ENCODE measurements at places on chromosomes 12 and 14. TPM values are rescaled to one million over a fixed set of nuclear protein-coding genes. Genes with fewer than 3 reads are reported as not detected.

BMAL2 gene
- total RNA-seq = 3.7 TPM

DNA sequence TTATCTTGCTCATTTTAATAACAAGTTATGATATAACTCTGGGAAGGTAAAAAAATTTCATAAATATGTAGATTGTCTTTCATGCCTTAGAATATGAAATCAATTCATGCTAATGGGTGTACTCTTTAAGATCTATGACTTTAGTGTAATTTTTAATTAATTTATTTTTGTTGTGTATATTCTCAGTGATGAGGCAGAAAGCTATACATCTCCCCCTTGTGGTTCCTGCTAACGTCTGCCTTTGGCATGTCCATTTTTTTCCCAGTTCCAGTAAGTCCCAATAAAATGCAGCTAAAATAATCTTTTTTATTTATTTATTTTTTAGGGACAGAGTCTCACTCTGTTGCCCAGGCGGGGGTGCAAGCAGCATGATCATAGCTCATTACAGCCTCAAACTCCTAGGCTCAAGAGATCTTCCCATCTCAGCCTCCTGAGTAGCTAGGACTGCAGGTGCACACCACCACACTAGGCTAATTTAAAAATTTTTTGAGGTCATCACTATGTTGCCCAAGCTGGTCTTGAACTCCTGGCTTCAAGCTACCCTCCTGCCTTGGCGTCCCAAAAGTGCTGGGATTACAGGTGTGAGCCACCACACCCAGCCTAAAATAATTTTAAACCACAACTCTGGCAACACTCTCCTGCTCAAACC, 3.3 kb upstream of the CHURC1 start:
- no peaks in the 10 kb centered on the region for H3K36me3 ChIP-seq
- no peaks in the 10 kb centered on the region for H3K27me3 ChIP-seq
- no peak for DNase-seq
- H3K27ac ChIP-seq = no peak overlapping the region

- no peaks in the 10 kb centered on the region for H3K36me3 ChIP-seq
- no peak for DNase-seq
- H3K27me3 ChIP-seq = peaks cover 56% of the 10 kb centered on the region
- H3K4me1 ChIP-seq = peaks cover 39% of the 10 kb centered on the region
- peak overlapping the region; percentile 64 for H3K4me3 ChIP-seq
- H3K27ac ChIP-seq = peak overlapping the region; percentile 87
Observed at GRCh38 chr12:114404926-114405518, 922 bp downstream of the TBX5 start.

ARHGEF40 gene
- total RNA-seq = 14.3 TPM

NYNRIN gene
- 4.2 TPM for total RNA-seq

LMO3 gene
- total RNA-seq = 1.8 TPM

KLRC3 gene
- total RNA-seq = not detected

DNA sequence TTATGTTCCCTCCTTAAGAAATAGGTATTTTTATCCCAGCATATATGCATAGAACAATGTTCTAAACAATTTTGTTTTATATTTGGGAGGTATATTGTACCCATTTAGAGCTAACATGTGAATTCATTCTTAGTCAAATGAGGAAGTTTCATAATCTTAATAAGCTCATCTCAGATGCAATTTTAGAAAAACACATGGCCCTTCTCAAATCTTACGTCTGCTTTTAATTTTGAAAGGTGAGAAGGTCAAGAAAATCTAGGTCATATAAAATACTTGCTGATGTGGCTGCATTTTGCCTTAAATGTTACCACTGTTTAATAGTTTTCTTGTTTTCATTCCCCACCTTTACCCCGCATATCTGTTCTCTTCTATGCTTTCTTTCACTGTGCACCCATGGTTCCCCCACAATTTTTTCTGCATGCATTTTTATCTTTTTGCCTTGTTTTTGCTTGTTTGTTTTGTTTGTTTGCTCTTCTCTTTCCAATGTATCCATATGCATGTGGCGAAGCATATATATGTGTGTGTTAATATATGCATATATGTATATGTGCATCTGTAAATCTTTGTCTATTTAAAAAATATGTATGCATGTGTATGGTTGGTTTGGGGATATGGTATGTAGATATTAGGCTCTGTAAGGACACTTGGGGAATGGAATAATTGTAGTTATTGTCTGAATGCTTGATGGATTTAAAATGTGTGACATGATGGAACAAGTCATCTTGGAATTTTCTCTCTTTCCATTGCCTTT, 317.1 kb downstream of the BCAT1 start:
- H3K36me3 ChIP-seq = no peaks in the 10 kb centered on the region
- H3K4me3 ChIP-seq = no peak overlapping the region

TSHR gene
- not detected for total RNA-seq

CEBPE gene
- total RNA-seq = not detected

DNA sequence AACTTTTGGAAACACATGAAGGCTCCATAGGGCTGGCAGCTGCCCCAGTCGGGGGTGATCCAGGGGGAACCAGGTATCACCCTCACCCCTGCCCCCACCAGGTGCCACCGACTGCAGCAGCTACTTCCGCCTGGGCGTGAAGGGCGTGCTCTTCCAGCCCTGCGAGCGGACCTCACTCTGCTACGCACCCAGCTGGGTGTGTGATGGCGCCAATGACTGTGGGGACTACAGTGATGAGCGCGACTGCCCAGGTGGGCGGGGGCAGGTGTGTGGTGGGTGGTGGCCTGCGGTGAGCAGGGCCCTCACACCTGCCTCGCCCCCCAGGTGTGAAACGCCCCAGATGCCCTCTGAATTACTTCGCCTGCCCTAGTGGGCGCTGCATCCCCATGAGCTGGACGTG, 22.3 kb upstream of the NXPH4 start:
- DNase-seq = no peak
- no peaks in the 10 kb centered on the region for H3K27me3 ChIP-seq
- H3K36me3 ChIP-seq = peaks cover 89% of the 10 kb centered on the region
- peaks cover 13% of the 10 kb centered on the region for H3K4me1 ChIP-seq

DNA sequence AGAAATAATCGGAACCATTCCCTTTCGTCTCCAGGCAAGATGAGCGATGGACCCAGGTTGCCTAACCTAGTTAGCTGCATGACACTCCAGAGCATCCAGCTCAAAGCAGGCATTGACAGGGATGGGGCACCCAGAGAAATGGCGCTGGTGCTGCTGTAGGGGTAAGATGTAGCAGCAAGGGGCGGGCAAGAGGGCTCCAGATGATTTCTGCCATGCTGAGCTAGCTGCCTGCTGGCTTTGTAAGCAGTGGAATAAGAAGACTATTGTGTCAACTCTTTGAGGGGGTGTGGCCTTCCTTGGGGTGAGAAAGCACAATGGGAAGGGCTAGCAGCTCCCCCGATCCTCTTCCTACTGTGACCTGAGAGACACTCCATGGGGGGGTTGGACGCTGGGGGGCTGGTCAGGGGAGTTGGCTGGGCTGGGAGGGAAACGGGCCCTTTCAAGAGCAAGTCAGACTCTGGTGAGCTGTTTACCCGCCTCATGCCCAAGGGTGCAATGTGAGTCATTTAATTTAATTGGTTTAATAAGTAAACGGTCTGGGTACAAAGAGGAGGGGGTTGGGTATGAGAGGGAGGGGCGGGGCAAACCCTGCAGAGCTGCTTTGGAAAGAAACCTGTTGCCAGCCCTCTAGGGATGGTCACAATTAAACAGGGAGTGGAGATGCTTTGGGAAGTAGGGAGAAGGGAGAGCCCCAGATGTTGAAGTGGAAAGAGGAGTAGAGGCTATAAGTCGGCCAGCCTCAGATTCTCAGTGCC, 50.5 kb downstream of the B4GALNT3 start:
- DNase-seq = no peak
- H3K4me3 ChIP-seq = no peak overlapping the region
- H3K27me3 ChIP-seq = no peaks in the 10 kb centered on the region
- no peak overlapping the region for H3K27ac ChIP-seq

LALBA gene
- not detected for total RNA-seq

DNA sequence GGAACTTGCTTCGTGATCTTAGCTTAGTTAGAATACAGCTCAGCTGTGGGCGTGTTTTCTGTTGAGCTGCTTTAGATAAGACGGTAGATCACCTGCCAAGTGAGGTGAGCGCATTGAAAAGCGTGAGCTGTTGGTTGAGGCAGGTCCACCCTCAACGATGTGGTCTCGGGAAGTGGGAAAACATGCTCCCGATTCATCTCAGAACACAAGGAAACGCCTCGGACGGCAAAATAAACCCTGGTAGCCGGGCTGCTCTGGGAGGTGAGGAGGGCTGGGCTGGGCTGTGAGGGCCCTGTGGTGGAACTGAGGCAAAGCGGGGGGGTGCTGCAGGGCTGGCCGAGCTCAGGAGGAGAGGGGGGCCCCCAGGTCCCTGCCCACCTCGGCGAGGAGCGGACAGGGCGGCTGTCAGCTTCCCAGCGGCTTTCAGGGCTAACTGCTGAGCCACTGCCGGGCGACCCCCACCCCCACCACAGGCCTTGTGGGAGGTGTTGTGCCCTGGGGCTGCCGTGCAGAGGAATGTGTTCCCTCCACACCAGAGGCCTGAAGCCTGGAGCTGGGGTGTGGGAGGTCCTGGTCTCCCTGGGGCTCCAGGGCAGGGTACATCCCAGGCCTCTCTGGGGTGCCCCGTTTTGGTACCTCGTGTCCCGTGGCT, 30.7 kb downstream of the NOC4L start:
- H3K4me1 ChIP-seq = no peaks in the 10 kb centered on the region
- peaks cover 89% of the 10 kb centered on the region for H3K27me3 ChIP-seq
- H3K27ac ChIP-seq = no peak overlapping the region
- no peak overlapping the region for H3K4me3 ChIP-seq

DNA sequence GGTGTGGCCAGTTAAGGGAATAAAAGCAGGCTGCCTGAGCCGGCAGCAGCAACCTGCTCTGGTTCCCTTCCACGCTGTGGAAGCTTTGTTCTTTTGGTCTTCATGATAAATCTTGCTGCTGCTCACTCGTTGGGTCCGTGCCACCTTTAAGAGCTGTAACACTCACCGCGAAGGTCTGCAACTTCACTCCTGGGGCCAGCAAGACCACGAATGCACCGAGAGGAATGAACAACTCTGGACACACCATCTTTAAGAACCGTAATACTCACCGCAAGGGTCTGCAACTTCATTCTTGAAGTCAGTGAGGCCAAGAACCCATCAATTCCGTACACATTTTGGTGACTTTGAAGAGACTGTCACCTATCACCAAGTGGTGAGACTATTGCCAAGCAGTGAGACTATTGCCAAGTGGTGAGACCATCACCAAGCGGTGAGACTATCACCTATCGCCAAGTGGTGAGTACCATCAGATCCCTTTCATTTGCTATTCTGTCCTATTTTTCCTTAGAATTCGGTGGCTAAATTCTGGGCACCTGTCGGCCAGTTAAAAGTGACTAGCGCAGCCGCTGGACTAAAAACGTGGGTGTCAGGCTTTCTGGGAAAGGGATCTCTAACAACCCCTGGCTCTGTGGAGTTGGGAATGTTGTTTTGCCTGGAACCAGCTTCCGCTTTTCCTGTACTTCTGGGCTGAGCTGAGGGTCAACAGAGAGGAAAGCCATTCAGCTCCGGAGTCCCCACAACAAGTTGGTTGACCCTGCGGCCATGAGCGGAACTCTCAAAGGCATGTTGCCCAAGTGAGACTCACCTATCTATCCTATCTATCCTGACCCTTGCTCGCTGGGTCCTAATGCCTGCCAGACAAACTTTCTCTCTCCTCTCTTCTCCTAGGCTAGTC, at the start of gene DHRS2:
Gene DHRS2, plus strand, starts transcription at position 48 of the 895 bp plus-strand sequence. CDS start 2,501 bp downstream, outside the sequence.
- H3K4me1 ChIP-seq = no peaks in the 10 kb centered on the region
- DNase-seq = no peak
- no peak within 1 kb of the TSS for H3K4me3 ChIP-seq

GRCh38 chr12:129610601-129611120, 293.2 kb downstream of the TMEM132D start:
- H3K4me1 ChIP-seq = no peaks in the 10 kb centered on the region
- no peak overlapping the region for H3K27ac ChIP-seq
- no peaks in the 10 kb centered on the region for H3K27me3 ChIP-seq
- no peak for DNase-seq
- no peaks in the 10 kb centered on the region for H3K36me3 ChIP-seq
- H3K4me3 ChIP-seq = no peak overlapping the region

- no peak for DNase-seq
- H3K4me1 ChIP-seq = no peaks in the 10 kb centered on the region
- no peak overlapping the region for H3K4me3 ChIP-seq
- H3K36me3 ChIP-seq = no peaks in the 10 kb centered on the region
- no peak overlapping the region for H3K27ac ChIP-seq
Observed at GRCh38 chr12:131274906-131275305, 321.2 kb downstream of the ADGRD1 start.

PAX9 gene
- not detected for total RNA-seq

GRCh38 chr12:123808167-123808566, 46.1 kb downstream of the DNAH10 start:
- no peak overlapping the region for H3K27ac ChIP-seq
- no peaks in the 10 kb centered on the region for H3K27me3 ChIP-seq
- no peaks in the 10 kb centered on the region for H3K36me3 ChIP-seq
- DNase-seq = no peak
- H3K4me3 ChIP-seq = no peak overlapping the region
- no peaks in the 10 kb centered on the region for H3K4me1 ChIP-seq

DNA sequence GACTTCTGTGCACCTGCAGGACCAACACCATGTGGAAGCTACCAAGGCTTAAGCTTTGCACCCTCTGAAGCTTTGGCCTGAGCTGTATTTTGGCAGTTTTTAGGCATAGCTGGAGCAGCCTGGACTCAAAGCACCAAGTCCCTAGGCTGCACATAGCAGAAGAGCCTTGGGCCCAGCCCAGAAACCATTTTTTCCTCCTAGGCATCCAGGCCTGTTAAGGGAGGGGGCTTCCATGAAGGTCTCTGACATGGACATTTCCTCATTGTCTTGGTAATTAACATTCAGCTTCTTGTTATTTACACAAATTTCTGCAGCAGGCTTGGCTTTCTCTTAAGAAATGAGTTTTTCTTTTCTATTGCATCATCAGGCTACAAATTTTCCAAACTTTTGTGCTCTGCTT, 475.8 kb upstream of the FLRT2 start:
- no peak for DNase-seq
- H3K27ac ChIP-seq = no peak overlapping the region
- H3K4me3 ChIP-seq = no peak overlapping the region
- H3K4me1 ChIP-seq = no peaks in the 10 kb centered on the region
- H3K27me3 ChIP-seq = no peaks in the 10 kb centered on the region
- no peaks in the 10 kb centered on the region for H3K36me3 ChIP-seq

DNA sequence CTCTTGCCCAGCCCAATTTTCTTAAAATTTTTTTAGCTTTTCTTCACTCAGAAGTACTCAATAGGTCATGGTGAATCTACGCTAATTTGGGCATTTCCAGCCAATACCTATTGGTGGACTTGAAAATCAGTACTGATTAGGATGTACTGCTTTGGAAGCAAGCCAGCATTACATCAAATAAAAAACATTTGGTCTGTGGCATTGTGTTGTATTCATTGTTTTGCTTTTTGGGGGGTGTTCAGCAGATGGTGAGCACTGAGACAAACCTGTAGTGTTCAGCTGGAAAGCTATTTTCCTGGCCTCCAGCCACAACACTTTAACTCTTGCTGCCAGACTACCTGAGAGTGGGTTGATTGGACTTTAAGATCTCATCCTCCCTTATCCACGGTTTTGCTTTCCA, 4.0 kb downstream of the MAPKAPK5 start:
- no peaks in the 10 kb centered on the region for H3K27me3 ChIP-seq
- H3K4me3 ChIP-seq = no peak overlapping the region

IKZF4 gene
- 5.5 TPM for total RNA-seq

GRCh38 chr12:16189849-16190248, 87.6 kb downstream of the SLC15A5 start:
- no peaks in the 10 kb centered on the region for H3K27me3 ChIP-seq
- H3K27ac ChIP-seq = no peak overlapping the region
- H3K4me3 ChIP-seq = no peak overlapping the region
- no peak for DNase-seq
- no peaks in the 10 kb centered on the region for H3K36me3 ChIP-seq

DAO gene
- total RNA-seq = not detected

- H3K4me3 ChIP-seq = peak overlapping the region; percentile 73
- H3K27ac ChIP-seq = peak overlapping the region; percentile 97
- H3K4me1 ChIP-seq = peaks cover 54% of the 10 kb centered on the region
- H3K27me3 ChIP-seq = no peaks in the 10 kb centered on the region
Observed at GRCh38 chr12:40226705-40227104, 1.9 kb downstream of the LRRK2 start.
